Left ventricle myocardium inferior (tissue), 1 donor: ENCODE measurements at places on chromosomes 2 and 18. TPM values are rescaled to one million over a fixed set of nuclear protein-coding genes. Genes with fewer than 3 reads are reported as not detected.

The DUSP2 gene
- 0.82 TPM for total RNA-seq

The BBS5 gene
- total RNA-seq = 8.4 TPM

The SCG2 gene
- 0.19 TPM for total RNA-seq

The EFHD1 gene
- total RNA-seq = 29.7 TPM

The TRIB2 gene
- total RNA-seq = 31.1 TPM

The ACMSD gene
- total RNA-seq = not detected

The CFC1 gene
- total RNA-seq = not detected

DNA sequence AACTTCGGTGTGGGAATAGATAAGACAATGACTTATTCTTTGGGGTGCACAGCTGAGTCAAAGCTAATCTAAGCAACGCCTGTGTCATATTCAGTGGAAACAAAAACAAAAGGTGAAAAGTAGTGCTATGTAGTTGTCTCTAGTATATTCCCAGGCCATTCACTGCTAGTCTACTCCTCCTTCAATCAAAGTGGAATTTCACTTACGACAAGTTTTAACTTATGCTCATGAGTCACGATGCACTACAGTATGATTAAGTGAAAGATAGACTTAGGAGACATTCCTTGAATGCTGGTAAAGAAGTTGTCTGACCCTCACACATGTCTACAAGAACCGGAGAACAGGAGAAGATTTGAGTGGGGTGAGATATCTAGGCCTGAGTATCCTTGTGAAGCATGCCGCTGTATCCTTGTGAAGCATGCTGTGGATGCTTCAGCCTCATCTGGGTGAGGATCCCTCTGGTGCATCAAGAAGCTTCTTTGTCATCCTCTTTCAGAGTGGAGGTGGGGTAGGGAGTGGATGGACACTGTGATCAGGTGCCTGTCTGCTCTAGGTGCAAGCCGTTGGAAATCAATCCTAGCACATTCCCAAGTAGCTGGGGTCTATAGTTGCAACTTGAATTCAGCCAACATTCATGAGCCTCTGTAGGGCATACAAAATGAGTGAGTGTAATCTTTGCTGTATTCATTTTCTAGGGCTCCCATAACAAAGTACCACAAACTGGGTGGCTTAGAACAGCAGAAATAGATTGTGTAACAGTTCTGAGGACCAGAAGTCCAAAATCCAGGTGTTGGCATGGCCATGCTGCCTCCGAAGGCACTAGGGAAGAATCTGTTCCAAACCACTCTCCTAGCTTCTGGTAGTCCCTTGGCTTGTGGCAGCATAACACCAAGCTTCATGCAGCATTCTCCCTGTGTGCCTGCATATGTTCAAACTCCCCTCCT, 173.5 kb upstream of the FN1 start:
- no peak for DNase-seq

- DNase-seq = no peak
These were observed 316.9 kb upstream of the ZEB2 start for GRCh38 chr2:144836635-144837350.

DNA sequence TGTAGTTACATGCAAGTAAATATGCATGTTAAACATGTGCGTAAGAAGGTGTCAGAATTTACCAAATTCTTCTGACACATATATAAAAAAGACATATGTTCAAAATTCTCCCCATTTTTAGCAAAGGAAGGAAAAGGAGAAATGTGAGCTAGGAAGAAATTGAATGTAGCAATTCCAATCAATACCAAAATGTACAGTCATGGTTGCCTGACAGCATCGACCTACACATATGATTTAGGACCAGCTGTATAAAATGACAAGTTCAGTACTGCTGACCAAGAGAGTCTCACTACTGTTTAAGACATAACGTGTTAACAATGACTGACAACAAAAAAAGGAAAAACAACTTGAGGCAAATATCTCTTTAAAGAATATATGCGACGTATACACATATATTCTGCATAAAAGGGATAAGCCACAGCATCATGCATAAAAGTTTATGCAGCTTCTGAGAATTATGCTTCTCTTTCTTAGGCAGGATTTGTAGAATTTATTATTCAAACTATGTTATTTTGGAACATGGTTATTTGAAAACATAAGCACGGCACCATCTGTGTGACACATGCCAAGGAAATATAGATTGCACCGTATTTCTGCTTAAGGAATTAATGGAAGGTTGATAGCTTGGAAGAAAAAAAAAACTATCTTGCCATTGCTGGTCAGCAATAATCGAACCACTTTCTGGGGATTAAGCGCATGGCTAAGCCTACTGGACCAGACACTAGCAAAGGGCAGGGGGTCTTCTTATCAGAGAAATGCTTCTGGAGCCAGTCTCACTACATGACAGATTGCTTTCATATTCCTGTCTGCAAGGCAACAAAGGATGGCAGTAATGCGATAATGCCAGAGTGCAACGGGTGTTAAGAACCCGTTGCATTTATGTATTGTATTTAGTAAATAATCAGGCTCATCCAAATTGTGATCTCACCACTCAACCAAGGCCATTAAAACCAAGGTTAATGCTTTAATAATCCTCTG, 154.0 kb downstream of the WDPCP start:
- no peak for DNase-seq

DNA sequence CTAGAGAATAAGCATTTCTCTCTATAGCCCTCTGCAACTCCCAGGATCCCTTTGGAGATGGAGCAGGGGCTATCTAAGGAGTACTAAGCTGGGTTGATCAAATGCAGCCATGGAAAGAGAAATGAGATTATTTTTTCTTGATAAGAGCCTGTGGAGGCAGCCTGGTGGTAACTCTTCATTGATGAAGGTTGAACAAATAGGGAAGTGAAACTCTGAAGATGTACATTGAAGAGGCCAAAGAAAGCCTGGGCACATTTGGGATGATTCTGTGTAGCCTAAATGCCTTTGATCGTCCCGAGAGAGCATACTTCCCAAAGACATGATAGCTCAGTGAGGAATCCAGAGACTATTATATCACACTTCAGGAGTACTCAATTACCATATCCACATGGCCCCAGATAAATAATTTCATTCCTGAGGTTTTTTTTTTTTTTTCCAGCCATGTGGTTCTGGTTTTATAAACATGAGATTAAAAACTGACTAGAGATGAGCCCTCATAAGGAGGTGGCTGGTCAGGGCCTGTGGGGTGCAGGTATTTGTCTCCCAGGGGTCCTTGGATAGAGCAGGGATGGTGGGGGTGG, 192.5 kb downstream of the TPGS2 start:
- DNase-seq = no peak

DNA sequence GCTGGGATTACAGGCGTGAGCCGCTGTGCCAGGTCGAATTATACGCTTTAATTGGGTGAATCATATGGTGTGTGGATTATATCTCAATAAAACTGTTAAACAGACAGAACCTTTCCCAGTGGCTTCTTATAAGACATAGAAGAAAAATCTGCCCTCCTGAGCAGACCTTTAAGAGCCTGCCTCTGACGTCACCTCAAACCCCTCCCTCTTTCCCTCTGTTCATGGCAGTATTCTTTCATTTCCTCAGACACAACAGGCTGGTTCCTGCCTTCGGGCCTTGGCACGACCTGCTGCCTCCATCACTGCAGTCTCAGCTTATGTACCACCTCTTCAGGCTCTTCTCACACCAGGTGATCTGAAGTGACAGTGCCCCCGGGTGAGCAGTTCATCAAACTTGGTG, 14.0 kb upstream of the PDIA6 start:
- no peak for DNase-seq

- DNase-seq = no peak
These were observed 145.4 kb upstream of the SPOPL start for GRCh38 chr2:138356178-138356577.

GRCh38 chr18:36536426-36536825, 238.9 kb downstream of the FHOD3 start:
- DNase-seq = no peak

GRCh38 chr18:46182633-46183358, 78.6 kb downstream of the HAUS1 start:
- DNase-seq = no peak

- no peak for DNase-seq
These were observed 847.9 kb upstream of the CHAC2 start for GRCh38 chr2:52919673-52920072.

DNA sequence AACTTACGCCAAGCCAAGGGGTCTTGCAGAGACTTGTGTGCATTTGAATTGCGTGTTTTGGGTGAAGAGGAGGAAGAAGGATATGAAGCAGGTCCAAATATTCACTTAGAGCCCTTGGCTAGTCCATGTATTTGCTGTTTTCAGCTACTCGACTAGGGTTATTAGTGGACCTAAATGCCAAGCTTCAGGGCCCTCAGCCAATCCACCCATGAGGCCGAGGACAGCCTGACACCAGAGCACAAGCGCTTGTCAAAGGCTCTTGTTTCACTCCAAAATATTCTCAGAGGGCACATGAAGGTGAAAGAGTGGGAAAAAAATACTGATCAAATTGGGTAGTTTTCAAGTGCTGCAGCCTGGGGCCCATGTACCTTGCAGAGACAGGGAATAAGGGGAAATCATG, 174.8 kb upstream of the ACAA2 start:
- DNase-seq = peak; percentile 25

- DNase-seq = no peak
These were observed 292.4 kb downstream of the SS18 start for GRCh38 chr18:25798046-25798445.

GRCh38 chr2:146363731-146364130, 1481.1 kb upstream of the ACVR2A start:
- DNase-seq = no peak

DNA sequence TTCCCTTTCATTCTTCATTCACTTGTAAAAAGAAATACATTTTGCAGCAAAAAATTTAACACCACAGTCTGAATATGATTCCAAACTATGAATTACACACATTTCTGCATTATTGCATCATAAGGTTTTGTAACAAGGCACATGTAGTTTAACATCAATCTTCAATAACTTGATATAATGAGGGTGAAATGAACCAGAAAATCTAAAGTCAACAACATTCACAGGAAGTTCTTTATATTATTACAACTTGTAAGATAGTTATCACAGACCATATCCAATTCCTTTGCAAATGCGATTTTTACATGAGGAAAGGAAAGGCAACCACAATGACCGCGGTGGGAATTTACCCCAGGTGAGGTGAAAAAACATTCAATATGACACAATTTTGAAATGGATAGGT, 213.3 kb downstream of the NAPG start:
- DNase-seq = no peak

DNA sequence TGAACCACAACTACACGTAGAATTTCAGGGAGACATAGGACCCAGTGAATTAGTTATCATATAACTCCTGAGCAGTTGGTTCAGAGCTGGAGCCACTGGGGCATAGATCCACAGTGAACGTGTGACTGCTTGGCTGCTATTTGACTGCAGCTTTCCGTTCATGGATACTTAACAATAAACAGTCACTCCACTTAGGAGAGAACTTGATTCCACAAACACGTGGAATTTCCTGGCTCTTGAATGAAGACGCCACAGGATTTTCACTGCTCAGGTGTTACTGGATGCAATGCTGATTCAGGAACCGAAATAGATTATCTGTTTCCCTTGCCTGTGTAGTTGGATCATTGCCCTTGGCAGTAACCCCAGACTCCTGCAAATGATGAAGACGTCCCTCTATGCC, 679.1 kb upstream of the ZEB2 start:
- no peak for DNase-seq

GRCh38 chr2:45986509-45986908, 310.7 kb upstream of the EPAS1 start:
- no peak for DNase-seq

GRCh38 chr18:9095297-9096006, 7.0 kb upstream of the NDUFV2 start:
- DNase-seq = no peak

DNA sequence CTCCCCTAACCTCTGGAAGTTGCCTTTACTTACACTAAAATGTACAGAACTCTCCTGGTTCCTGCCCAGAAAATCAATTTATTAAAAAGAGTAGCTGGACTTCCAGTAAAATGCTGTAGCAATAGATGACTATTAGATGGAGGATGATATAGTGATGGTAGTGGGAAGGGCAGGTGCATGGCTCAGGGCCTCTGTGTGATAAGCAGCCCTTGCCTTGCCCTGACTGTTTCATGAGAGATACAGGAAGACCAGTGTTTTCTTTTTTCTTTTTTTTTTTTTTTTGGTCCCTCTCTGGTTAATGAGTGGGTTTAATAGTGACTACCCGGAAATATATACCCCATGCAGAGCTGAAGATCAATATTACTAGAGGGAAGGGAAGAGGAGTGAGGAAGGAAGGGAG, 48.7 kb upstream of the NEDD4L start:
- DNase-seq = no peak

DNA sequence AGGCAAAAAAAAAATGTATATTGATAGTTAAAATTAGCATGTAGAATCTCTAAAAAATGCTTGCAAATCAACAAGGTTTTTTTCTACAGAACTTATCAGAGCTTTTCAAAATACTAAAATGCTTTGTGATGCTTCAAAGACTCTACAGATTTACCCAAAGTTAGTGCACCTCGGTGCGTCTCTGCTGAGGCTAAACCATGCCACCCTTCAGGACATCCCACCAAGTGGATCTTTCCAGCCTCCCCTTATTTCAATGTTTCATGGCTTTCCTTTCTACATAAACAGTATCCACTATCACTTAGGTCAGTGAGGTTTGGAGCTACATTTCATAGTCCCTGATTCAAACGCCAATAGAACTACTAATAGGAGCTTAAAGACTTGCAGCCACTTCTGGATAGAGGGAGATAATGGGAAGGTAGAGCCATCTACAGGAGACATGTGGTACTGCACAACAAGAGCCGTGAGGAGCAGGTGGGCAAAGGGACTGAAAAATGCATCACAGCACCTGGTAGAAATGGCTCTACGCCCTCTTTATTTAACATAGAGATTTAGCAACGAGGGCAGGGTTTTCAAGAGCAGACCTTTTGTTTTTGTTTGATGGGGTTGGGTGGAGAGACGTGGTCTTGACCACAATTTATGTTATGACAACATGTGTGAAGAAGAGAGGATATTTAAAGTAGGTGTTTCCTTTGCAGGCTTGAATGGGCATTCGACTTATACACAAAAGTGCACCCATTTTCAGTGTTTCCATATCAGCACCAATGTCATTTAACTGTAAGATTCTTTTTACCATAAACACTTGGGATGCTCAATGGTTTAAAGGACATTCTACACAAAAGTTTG, 56.1 kb upstream of the SLC35G4 start:
- no peak for DNase-seq

DNA sequence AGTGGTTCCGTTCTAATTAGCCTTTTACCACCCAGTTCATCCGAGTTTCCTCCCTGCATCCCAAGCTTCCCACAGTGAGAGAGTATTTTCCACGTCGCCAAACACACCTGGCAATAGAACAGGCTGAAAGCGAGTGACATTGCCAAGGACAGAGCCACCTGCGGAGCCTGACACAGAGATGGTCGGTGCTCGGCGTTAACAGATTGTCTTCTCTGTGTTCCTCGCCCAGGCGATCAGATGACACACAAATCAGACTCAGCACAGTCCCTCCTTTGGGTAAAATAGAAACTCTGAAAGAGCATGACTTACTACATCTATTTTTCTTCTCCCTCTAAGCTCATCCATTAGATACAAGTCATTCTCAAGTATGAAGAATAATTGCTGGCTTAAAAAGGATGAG, 107.7 kb downstream of the CD226 start:
- DNase-seq = no peak
